Stimulated activated CD4-positive, alpha-beta T cell treated with anti-CD3 and anti-CD28 coated beads, Interleukin-1b, Interleukin-23, amount 100 ng/mL, for 1 hour (primary cell): ENCODE measurements at places on chromosomes 12 and 14.

DNA sequence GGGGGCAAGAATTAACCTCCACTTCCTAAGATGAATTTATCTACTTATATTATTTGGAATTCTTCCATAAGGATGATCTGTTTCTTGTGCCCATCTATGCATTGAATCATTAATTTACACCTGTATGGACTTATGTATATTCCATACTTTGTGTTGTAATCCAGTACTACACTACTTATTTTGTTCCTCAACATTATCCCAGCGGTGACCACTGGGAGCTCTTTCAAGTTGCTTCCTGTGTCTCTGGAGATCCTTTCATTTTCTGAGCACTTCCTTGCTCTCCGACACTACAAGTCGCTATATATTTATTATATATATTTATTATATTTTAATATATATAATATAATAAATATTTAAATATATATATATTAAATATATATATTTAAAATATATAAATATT, 54.9 kb upstream of the SCN8A start:
- DNase-seq = no peak

DNA sequence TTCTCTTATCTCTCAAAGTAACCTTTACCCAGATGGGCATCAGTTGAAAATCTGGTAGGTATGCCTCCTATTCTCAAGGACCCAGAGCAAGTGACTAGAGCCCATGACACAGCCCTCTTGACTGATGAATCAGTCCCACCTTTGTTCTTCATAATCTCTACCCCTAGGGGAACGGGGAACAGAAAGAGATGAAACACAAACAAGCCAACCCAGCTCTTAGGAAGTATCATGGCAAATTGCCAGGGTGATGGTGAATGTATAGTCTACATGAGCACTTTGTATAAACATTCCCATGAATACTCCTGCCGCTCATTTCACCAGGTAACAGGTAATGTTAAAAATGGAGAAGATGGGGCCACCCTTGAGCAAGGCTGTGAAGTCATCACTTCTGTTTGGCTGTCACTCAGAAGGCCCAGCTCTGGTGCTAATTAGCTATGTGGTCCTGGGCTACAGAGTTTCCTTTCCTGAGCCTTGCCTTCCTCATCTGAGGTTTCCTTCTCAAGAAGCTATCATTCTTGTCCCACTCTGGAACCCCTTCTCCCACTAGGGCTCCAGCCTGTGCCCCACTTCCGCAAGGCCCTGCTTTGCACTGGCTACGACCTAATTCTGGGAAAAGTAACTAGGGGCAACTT, 161.7 kb downstream of the ANO2 start:
- no peak for DNase-seq

DNA sequence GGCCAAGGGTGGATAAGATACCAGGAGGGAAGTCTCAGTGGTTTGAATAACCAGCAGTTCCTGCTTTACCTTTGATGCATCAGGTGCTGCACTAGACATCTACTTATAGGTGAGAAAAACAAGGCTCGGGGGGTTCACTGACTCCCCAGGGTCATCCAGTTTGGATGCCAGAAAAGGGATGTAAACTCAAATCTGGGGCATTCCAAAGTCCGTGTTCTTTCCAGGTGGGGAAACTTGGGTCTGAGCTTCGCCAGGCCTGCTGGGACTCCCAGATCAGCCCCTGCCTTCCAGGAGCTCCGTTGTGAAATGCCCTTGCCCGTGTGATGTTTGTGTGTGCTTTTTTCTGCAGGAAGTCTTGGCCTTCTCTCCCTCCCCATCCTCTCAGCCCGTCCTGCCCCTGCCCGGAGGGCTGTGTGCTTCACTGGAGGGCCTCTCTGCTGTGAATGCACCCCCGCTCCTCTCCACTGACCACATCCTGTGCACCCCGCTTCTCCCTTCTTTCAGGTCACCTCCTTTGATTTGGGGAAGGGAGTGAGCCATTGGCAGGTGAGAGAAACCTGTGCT, 42.1 kb downstream of the TSPAN9 start:
- no peak for DNase-seq

- DNase-seq = no peak
These were observed 73.7 kb upstream of the SCN8A start for GRCh38 chr12:51517316-51517715.

GRCh38 chr14:37594971-37595808, at the start of the genes FOXA1 and TTC6:
Gene FOXA1, minus strand, starts transcription at chr14:37595249. Its CDS starts 277 bp downstream, at chr14:37594972.
Gene TTC6, plus strand, starts transcription at chr14:37595629. Its CDS starts 26,436 bp downstream, at chr14:37622065.
- DNase-seq = no peak

- DNase-seq = no peak
These were observed 9.3 kb downstream of the GRIP1 start for GRCh38 chr12:66669541-66669940.

- DNase-seq = no peak
These were observed 4.8 kb downstream of the IFNG-AS1 start for GRCh38 chr12:67994046-67994445.

- no peak for DNase-seq
These were observed 90.4 kb downstream of the RBM19 start for GRCh38 chr12:113875691-113876090.

DNA sequence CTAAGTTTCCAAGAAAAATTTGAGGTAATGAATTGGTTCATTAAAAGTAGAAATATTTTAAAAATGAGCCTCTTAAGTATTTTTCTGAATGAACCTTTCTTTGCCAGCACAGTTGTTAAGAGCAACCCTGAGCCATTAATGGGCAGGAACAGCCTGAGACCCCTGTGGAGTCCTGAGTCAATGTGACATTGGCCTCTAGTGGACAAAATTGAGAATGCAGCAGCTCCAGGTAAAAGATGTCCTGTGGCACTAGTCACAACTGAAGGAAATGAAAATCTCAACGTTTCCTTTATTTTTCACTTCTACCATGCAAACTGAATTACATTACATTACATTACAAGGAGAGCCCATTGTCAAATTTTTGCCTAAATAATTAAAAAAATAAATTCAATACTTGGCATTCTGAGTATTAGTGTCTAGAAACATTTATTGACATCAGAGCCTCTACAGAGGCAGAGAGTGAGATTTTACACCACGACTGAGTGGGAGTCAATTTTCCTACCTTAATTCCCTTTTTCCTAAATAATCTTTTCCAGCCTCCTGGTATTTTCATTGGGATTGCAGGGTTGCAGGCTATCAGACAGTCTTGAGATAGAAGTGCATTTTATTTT, 135.7 kb downstream of the PPM1H start:
- peak; percentile 33 for DNase-seq

DNA sequence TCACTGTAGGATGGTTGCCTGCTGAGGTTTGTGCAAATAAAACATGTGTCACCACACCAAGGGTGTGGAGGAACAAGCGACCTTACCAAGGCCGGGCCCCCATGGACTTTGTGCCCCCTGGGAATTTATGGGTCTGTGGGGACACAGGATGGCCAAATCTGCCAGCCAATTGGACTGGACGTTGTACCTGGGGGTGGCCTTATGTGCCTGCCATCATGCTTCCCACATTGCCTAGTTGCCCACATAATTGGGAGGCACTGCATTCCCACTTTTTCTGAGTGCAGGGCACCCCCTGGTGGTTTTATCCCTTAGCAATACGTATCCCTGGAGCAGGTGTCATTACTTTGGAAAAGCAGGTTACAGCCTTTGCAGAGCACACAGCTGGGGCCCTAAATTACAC, 92.6 kb upstream of the TMPO start:
- no peak for DNase-seq

- no peak for DNase-seq
These were observed 62.2 kb upstream of the ZDHHC17 start for GRCh38 chr12:76701690-76702089.

- DNase-seq = no peak
These were observed 52.3 kb upstream of the BCL2L14 start for GRCh38 chr12:12018454-12018853.

DNA sequence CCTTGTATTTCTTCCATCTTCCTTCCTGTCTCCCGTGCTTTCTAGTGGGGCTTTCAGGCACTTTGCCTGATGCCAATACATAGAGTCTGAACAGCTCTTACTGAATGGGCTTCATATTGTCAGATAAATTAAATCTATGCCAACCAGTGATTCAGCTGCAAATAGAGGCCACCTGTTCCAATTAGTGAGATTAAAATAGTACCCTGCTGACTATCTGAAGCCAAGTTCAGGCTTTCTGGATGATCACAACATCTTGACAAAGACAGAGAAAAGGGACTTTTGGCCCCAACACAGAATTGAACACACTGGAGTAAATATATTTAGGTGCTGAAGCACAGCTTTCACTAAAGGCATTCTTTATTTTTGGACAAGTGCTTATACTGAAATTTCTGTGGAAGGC, 11.8 kb downstream of the TMCC3 start:
- no peak for DNase-seq

- no peak for DNase-seq
These were observed 896 bp upstream of the CDKN1B start for GRCh38 chr12:12716151-12716792.

DNA sequence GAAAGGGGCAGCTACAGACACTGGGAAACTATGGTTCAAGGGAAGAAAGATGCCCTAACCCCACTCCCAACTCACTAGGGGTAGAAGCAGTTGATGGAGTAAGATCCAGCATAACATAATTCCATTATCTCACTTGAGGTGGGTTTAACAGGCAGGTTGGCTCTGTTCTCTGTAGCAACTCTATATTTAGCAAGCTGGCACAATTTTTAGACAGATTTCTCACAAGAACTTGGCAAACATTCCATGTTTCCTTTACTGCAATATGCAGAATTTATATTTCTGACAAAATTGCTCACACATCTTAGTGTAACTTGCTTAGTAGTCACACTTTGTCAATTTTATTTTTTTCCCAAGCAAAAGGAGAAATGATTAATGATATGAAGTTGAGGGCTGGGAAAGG, 475.4 kb downstream of the RMST start:
- DNase-seq = no peak

DNA sequence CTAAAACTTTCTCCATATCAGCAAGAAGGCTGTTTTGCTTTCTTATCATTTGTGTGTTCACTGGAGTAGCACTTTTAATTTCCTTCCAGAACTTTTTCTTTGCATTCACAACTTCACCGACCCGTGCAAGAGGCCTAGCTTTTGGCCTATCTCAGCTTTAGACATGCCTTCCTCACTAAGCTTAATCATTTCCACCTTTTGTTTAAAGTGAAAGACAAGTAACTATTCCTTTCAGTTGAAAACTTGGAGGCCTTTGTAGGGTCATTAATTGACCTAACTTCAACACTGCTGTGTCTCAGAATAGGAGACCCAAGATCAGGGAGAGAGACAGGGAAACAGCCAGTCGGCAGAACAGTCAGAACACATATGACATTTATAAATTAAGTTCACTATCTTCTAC, 39.3 kb downstream of the BBS10 start:
- no peak for DNase-seq

GRCh38 chr14:64387232-64387781, 846 bp upstream of the MTHFD1 start:
- DNase-seq = no peak

- DNase-seq = no peak
These were observed 73.5 kb upstream of the GPHB5 start for GRCh38 chr14:63392236-63392635.

- no peak for DNase-seq
These were observed 80.4 kb upstream of the DIO3 start for GRCh38 chr14:101480747-101481530.

- DNase-seq = no peak
These were observed 200.3 kb downstream of the KTN1 start for GRCh38 chr14:55780156-55780946.

DNA sequence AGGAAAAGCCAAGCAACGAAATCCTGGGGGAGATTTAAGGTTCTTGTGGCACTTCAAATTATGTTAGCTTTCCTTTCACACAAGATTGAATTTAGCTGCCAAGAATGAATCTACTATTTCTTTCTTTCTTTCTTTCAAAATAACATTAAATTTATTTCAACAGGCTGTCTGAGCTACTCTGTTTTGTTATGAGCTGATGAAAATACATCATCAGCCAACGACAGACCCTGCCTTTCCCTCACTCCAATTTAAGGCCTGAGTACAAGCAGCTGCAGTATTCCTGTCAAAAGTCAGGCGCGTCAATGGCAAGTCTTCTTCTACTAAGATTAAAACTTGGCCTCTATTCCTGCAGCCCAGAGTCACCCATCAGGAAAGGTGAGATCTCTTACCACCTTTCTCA, 347.7 kb upstream of the FLRT2 start:
- DNase-seq = no peak

GRCh38 chr14:93271111-93271510, 61.7 kb downstream of the BTBD7 start:
- no peak for DNase-seq

GRCh38 chr12:104423273-104423672, 33.5 kb upstream of the CHST11 start:
- DNase-seq = no peak

- DNase-seq = no peak
These were observed 50.4 kb downstream of the SLC24A4 start for GRCh38 chr14:92373336-92373735.

DNA sequence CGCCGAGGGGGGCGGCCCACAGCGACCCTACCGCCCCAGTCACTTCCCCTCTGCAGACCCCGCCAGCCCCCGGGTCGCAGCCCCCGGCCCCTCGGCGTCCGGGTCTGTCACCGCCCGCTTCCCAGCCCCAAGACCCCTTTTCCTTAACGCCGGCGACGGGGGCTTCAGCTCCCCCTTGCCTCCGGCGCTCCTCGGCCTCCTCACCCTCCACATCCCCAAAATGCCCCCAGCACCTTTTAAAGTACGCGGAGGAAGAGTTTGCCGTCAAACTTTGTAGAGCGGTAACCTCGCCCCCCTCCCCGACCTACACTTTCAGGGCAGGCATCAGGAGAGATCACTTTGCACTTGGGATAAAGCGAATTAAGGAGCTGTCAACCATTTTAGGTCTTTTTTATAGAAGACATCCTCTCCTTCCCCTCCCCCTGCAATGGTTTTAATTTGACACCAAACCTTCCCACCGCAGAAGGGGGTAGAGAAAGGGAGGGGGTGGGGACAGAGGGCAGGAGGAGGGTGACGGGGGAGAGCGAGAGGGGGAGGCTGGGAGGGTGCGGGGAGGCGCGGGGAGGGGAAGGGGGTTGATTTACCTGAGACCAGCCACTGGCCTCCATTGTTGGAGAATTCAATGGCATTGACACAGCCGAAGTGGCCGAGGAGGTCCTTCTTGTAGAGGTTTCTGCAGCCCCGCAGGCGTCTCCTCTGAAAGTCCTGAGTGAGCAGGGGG, 578 bp downstream of the DCAF5 start:
- peak; percentile 17 for DNase-seq

- no peak for DNase-seq
These were observed 9.1 kb downstream of the GATC start for GRCh38 chr12:120455302-120455701.

- DNase-seq = no peak
These were observed 42.4 kb upstream of the IGF1 start for GRCh38 chr12:102522768-102523167.

DNA sequence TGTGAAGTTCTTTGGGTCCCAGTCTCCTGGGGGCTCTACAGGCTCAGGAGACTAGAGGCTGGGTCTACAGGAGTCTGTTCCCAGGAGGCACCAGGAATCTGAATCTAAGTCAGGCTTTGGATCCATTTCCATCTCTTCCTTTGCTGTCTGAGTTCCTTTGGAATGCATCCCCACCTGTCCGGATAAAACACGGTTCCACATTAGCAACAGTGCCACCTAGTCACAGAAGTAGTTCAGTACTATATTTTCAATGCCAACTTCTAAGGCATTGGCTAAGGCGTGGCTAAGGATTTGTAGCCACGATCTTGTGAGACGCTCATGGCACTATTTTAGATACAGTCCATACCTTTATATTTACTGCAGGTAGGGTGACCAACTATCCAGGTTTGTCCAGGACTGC, 15.1 kb downstream of the ZC2HC1C start:
- no peak for DNase-seq
